ENCODE measurements at places on chromosomes 11 and 22. TPM values are rescaled to one million over a fixed set of nuclear protein-coding genes. Genes with fewer than 3 reads are reported as not detected.

The CREB3L1 gene
- total RNA-seq: 0.15 TPM

The MGAT3 gene
- total RNA-seq: 1.2 TPM

DNA sequence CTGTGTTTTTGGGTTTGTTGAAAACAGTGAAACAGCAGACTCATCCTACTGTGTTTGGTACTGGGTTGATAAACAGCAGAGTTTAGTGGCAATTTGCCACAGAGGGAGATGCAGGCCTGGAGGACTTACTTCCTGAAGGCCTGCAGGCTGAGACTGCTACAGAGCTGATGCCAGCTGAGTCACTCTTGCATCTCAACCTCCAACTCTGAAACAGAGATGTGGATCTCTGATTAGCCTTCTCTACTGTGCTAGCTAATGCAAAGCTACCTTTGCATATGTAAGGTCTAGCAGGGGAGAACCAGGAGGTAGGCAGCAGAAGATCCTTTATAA, 14.3 kb downstream of the ATP5MG start:
- peak; percentile 14 for DNase-seq

- DNase-seq: no peak
These were observed 625.9 kb upstream of the CADM1 start for GRCh38 chr11:116130122-116130521.

DNA sequence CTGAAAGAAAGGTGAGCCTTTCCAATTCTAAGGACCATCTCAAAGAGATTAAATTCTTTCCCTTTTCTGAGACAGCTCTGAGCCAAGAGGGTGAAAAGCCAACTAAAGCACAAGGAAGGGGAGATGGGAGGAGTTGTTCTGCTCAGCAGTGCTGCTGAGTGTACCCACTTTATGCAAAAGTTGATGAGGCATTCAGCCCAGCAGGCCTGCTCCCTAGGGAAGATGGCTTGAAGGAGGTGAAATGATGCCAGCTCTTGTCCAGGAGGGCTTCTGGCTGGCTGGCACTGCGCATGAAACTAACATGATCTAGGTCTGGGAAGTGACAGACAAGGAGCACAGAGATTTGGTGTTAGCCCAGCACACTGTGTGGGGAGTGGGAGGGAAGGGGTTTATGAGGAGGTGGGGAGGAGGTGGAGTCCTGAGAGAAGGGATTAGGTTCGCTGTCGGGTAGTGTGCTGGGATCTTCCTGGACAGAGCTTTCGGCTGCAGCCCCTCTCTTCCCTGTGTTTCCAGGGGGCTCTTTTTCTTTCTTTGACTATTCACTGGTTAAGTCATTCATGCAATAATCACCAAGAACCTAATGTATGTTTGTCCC, 225.5 kb upstream of the NARS2 start:
- no peak for DNase-seq
